Muscle of back (tissue), 13 donors: ENCODE measurements at places on chromosomes 11 and 22.

DNA sequence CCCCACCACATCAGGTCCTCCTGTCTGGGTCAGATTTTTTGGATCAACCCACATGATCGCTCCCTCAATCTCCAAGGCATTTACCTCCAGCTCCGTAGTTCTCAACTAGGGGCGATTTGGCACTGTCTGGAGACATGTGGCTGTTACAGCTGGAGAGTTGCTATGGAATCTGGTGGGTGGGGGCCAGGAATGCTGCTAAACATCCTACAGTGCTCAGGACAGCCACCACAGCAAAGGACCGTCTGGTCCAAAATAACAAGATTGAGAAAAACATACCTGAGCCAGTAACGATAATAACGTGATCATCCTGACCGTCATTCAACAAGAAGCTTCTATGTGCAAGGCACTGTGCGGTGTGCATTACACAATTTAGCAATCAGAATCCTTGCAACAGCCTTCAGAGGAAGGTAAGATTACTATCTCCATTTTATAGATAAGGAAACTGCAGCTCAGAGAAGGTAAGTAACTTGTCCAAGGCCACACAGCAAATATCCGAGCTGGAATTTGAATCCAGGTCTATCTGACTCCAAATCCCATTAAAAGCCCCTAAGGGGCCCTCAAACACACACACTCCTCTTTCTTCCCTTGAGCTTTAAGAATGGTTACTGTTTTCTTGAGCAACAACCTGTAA is 14.3 kb upstream of the CRY2 start:
- no peak for DNase-seq

DNA sequence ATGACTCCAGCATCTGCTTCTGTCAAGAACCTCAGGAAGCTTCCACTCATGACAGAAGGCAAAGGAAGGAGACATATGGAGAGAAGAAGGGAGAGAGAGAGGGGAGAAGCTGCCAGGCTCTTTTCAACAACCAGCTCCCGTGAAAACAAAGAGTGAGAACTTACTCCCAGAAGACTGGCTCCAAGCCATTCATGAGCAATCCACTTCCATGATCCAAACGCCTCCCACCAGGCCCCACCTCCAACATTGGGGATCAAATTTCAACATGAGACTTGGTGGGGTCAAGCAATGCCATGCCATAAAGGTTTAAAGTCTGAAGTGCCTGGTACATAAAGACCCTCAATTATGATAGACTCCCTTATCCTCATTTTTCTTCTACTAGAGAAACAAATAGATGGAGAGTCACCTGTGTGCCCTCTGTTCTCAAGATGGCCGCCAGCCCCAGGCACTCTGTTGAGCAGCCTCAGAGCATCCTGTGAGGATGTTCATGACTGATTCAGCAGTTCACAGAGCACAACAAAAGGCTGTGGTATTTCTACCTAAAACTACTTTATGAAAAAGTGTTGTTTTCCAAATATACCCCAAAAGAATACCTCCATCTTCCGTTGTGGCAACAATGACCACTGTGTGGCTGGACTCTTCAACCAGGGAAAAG is 69.0 kb upstream of the CRTAM start:
- no peak for DNase-seq

DNA sequence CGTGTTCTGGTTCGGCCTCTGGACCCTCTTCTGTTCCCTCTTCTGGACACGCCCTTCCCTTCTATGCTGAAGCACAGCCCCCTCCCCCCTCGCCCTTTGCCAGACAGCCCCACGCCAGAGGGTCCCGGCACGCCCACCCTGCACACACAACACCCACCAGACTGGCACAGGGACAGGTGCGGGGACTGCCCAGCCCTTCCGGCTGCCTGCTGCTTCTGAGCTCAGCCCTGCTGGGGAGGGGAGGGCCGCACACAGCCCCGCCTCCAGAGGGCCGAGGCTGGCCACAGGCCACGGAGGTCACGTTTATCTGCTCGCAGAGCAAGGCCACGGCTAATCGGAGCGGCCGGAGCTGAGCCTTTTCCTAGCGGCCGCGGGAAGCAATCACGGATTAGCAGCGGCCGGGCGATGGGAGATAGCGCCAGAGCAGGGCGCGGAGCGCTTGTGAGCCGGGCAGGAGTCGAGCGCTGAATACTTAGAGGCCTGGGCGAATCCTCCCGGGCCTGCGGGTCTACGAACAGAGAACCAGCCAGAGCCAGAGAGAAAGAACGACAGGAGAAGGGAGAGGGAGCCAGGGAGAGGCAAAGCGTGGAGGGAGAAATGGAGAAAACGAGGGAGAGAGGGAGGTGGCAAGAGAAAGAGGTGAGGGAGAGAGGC is 21.5 kb downstream of the OTUB1 start:
- DNase-seq = peak; percentile 81

DNA sequence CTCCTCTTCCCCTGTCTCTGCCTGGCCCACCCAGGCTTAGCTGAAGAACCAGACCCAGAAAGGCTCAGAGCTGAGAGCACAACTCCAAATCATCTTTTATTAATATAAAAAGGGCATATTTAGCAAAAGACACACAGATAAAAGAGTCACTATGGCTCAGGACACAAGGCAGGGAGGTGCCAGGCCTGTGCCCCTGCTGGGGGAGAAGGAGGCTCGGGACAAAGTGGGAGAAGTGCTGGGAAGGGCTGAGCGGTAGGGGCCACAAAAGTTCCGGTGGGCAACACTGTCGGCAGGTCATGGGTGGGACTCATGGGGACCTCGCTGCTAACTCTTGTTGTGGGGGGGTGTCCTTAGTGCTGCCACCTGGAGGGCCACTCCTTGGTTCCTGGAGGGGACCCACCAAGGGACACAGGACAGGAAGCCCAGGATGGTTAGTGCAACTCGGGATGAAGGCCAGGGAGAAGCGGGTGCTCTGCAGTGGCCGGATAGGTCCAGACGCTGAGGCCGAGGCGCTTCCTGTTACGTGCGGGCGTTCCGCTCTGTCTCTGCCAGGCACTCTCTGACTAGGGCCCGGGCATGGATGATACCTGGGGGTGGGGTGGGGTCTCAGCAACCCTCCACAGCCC is 1.4 kb upstream of the PITPNM1 start:
- DNase-seq = no peak

- peak; percentile 69 for DNase-seq
These were observed 6.5 kb upstream of the PVALB start for GRCh38 chr22:36823186-36823839.

- peak; percentile 27 for DNase-seq
These were observed 2.5 kb upstream of the MS4A13 start for GRCh38 chr11:60512651-60513225.

GRCh38 chr11:121311373-121311772 is 18.8 kb downstream of the SC5D start:
- DNase-seq = no peak

- DNase-seq = no peak
These were observed 114.8 kb downstream of the GRM5 start for GRCh38 chr11:88950975-88951374.

- no peak for DNase-seq
These were observed 40.5 kb downstream of the NAT10 start for GRCh38 chr11:34145847-34146381.

- DNase-seq = no peak
These were observed 53.1 kb downstream of the KIF18A start for GRCh38 chr11:28054821-28055220.

DNA sequence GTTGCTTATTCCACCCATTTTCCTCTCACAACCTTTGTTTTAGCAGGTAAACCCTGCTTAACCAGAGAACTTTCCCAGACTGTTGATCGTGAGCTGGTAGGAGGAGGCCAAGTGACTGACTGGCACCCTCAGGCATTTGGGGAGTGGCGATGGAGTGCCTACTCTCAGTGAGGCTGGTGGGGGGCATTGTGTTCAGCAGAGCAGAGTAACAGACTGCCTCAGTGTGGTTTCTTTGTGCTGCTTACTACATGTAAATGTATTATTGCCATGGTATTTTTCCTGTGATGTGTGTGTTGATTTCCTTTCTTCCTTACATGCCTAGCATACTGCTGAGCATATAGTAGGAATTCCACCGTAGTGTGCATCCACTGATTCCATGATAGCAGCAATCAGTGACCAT is 2.6 kb downstream of the MARK2 start:
- DNase-seq = peak; percentile 19

- no peak for DNase-seq
These were observed 46.0 kb upstream of the PPARA start for GRCh38 chr22:46104170-46104880.

GRCh38 chr22:30244066-30244465 is 2.5 kb downstream of the LIF start:
- no peak for DNase-seq

DNA sequence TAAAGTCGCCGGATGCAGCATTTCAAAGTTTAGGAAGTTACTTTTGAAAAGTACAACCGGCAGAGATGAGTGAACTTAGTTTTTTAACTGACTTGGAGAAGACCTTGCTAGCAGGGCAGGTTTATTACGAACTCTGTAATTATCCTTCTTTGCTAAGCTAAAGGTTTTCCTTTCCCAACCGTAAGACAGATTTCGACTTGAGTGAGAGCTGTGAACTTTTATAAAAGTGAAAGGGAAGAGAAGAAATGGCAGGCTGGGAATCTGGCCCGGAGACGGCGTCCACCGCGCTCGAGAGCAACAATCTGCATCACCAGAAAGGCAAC is 659 bp upstream of the TEAD1 start:
- no peak for DNase-seq

DNA sequence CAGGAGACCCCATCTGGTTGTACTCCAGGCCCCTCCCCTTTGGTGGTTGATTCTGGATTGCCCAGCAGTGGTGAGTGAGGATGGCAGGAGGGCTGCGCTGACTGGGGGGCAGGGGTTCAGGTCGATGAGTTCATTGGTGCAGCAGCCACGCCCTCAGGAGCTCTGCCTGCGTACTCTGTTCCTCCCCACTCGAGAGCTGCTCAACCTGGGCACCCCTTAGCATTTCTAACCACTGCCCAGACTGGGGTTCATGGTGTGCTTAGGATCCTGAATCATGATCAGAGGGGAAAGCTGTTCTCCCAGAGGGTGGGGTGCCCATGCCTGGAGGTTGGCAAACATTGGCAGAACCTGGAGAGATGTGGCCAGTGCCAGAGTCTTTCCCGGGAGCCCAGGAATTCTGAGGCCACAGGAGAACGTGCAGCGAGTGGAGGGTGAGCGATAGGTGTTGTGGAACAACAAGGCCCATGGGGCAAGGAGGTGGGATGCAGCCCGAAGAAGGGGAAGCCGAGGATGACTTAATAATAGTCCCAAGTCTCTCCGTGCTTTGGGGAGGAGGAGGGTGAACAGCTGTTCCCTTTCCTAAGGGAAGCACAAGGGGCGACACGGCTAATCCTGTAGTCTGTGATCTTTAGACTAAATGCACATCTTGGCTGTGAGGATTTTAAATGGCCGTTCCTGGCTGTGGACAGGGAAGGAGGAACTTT is 75.5 kb downstream of the SCN3B start:
- no peak for DNase-seq
